ENCODE measurements at places on chromosomes 6 and 20.
A peak's percentile ranks its signal among the peaks of the same experiment; 100 is the strongest.

DNA sequence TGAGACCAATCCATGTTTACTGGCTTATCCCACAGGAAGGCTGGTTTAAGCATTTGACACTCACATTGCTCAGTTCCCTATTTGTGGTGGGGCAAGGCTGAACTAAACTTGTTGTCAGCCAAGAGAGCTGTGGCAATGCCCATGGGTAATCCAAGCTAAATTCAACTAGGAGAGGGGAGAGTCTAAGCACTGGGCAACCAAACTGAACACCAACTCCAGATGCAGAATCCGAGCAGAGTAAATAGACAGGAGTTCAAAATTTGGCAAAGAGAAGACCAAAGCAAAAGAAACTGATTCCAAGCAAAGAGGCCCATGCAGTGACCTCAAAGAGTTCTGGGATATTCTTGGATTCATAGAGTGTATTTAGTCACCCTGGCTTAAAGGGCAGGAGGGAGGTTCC is 106.5 kb upstream of the NT5E start:
- DNase-seq: no peak

DNA sequence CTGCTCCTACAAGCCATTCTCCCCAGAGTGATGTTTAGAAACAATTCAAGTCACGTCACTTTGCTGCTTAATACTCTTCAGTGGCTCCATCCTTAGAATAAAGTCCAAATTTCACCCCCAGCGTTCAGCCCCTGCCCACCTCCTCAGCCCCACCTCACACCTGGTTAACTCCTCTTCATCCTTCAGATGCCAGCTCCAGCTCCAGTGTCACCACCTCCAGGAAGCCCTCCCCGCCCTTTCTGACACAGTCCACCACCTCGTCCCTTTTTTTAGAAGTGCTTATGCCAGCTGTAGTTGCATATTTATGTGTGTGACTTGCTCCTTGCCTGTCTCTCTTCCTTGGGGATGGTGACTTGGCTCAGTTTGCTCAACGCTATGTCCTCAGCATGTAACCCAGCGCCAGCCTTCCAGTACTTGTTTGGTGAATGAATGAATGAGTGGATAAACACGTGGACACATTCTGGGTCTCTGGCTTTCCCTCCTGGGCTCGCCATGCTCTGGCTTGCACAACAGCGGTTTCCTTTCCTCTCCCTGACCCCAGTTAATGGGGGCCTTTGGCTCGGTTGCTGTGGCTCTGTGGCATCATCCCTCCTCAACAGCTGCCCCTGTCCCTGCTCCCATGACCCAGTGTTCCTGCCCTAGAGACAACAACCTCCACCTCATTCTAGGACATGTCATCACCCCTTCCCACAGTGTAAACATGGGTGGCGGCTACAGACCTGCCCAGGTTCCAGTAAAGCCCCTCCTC is 3.7 kb upstream of the IP6K3 start:
- DNase-seq: no peak

DNA sequence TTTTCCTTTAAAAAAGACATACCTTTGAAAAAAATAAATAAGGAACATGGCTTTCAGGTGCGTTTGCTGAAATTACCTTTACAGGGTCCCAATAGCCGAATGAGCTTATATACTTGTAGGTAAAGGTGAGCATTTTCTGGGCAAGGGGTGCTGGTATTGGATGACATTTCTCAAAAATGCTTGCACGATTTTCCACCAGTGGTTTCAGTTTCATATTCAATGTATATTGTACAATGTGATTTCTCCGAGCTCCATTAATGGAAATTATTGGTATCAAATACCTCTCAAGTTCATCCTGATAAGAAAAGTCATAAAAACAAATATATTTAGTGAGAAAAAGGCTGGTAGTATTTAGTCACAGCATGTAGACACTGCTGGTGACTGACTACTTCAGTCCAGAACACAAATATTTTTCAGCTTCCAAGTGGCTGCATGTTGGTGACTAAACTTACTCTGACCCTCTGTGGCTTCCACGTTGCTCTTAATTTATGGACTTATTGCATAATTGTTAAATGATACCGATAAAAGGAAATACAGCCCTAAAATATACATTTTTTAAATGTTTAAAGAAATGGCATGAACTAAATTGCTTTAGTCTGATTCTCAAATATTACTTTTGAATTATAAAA is 32.9 kb upstream of the ZBTB24 start:
- no peak for DNase-seq

GRCh38 chr6:148835920-148836441 is 89.2 kb downstream of the UST start:
- no peak for DNase-seq

GRCh38 chr6:95768539-95768938 is 191.2 kb downstream of the MANEA start:
- DNase-seq: peak; percentile 37

DNA sequence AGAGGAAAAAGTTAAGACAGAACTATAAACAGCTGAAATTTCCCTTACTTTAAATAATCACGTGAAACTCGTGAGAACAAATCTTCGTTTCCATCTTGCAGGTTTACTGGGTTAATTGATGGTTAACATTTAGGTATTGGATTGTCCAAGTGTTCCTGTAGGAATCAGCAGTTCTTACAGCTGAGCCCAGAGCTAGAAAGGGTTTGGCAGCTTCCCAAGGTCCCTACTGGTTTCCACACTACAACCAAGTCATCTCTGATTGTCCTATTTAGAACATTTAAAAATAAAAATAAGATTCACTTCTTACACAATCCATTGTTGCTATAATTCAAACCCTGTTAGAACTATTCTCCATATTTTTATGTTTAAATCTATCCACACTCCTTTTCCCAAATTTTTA is 15.8 kb downstream of the MPC1 start:
- DNase-seq: no peak

GRCh38 chr20:16296931-16297330 is 276.3 kb downstream of the KIF16B start:
- no peak for DNase-seq

- DNase-seq: no peak
These were observed 672.7 kb downstream of the QKI start for GRCh38 chr6:164087211-164087610.

DNA sequence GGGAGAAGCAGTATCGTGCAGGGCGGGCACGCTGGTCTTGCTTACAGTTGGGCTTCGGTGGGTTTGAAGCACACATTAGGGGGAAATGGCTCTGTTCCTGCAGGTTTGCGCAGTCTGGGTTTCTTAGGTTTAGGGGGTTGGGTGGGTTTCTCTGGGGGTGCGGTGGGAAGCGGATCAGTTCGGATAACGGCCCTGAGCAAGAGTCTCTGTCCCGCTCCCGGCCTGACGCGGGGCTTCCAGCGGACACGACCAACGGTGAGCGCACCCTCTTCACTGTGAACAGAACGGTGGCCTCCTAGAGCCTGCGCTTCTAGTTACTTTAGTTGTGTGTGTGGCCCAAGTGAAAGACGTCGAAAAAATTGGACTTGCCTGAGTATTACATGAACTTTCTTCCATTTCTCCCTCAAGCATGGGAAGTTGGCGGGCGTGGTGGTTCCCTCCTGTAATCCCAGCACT is 635 bp upstream of the ELOVL2 start:
- no peak for DNase-seq

DNA sequence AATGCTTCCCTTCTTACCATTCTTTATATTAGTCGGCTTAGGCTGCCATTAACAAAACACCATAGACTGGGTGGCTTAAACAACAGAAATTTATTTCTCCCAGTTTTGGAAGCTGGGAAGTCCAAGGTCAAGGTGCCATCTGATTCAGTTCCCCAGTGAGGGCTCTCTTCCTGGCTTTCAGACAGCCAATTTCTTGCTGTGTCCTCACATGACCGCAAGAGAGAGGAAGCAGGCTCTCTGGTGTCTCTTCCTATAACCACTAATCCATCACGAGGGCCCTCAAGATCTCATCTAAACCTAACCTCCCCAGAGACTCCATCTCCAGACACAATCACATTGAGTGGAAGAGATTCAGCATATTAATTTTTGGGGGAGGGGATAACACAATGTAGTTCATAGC is 193.0 kb upstream of the SGK1 start:
- DNase-seq: no peak

GRCh38 chr6:90846824-90847223 is 260.0 kb upstream of the MAP3K7 start:
- no peak for DNase-seq

GRCh38 chr6:89412071-89413005 is at the start of gene RRAGD:
RRAGD (minus strand) TSS chr6:89412273; CDS start chr6:89411993, 280 bp downstream.
- peak; percentile 54 for DNase-seq

DNA sequence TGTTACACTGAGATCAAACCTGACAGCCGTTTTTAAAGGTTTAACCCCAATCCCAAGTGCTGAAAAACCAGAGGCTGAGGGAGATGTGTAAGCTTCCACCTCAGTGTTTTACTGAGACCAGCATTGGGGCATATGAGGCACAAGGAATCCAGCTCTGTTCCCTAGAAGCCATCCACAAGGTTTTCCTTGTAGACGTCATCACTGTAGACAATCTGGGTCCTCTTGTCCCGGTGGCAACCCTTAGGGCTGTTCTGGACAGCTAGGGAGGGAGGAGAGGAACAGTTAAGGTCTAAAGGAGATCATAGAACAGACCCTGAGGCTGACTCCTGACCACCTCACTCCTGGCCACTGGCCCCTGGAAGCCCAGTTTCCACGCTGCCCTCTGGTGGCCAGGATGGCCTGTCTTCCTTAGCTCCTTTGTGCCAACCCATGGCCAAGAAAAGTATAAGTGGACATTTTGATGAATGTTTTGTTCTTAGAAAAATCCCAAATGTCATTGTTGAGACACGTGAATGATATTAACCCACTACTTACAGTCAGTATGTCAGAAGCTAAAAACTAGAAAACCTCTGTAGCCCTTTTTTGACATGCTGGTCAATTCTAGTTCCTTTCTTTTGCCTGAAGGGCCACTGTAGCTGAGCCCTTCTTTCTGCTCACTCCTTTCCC is 6.4 kb downstream of the CFB start:
- peak; percentile 65 for DNase-seq

- DNase-seq: no peak
These were observed 206.0 kb upstream of the CDH4 start for GRCh38 chr20:61045876-61046585.

DNA sequence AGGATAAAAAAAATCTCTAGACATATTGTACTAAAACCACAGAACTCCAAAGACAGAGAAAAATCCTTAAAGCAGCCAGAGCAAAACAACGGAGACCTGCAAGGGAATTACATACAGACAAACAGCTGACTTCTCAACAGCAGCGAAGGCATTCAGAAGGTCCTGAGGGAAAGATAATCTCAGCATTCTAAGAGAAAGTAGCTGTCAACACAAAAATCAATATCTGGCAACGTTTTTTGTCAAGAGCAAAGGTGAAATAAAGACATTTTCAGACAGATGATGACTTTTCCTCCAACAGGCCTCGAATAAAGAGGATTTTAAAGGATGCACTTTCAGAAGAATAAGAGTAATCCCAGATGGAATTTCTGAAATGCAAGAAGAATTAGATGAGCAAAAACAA is 6.1 kb upstream of the SCGN start:
- DNase-seq: no peak

DNA sequence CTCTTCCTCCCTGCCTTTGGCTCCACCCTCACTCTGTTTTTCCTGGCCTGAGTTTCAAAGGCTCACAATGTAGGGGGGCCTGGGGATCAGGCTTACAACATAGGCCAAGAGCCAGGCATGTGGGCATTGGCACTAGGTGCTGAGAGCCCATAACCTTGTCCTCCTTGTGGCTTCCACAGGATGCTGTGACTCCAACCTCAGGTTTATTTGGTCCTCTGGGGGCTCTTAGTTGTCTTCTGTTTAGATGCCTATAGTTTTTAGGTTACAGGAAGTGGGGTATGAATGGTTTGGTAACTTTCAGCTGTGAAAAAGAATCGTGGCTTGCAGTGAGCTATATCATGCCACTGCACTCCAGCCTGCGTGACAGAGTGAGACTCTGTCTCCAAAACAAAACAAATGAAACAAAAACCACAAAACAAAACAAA is 25.6 kb downstream of the MMP24 start:
- DNase-seq: no peak

DNA sequence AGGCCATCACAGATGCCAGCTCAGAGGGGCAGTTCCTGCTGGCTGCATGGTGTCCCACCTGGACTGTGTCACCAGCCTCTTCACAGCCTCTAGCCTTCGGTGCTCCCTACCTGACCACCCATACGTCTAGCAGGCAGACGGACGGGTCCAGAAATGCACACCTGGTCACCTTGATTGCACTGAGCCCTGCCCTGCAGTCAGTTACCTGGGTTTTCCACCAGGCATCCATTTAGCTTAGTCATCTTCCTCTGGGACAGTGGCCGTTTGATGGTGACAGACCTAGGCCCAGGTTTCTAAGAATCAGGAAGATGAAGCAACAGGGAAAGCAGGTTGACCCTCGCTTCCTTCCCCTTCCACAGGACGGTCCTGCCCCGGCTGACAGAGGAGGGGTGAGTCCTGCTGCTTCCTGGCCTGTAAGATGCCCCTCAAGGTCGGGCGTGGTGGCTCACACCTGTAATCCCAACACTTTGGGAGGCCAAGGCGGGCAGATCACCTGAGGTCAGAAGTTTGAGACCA is 9.8 kb upstream of the BPI start:
- no peak for DNase-seq

GRCh38 chr20:15807271-15807670 is 766.0 kb downstream of the KIF16B start:
- no peak for DNase-seq

DNA sequence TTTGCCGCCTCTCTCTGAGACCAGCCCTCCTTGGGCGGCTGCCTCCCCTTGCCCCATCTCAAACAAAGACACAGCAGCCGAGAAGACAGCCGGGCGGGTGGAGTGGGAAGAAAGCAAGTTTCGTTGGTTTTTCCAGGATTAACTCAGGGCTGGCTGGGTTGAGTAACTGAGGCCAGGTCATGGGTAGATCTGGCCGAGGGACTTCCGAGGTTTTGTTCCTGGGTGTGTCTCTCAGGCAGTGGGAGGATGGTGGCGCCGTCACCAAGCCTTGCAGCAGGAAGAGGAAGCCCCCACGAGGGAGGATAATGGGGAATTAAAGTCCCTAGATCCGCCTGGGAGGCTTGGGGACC is 167.2 kb downstream of the TTLL2 start:
- DNase-seq: no peak

DNA sequence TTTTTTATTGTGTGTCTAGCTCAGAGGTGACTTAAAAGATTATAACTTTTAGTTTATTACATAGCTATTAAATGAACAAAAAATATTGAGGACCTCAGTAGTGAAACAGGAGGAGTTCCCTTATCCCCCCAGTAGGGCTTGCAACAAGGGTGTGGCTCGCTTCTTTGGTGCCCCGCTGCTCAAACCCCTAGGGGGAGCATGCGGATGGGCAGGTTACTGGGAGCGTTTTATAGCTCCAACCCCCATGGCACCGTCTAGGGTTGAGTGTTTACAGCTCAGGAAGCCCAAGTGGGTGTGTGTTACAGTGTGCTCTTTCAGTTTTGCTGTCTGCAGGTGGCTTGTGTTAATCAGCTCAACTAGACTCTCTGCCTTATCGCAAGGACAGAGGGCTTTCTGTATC is 1513.7 kb downstream of the GRIK2 start:
- no peak for DNase-seq
